ENCODE measurements at places on chromosomes 13 and 19.

DNA sequence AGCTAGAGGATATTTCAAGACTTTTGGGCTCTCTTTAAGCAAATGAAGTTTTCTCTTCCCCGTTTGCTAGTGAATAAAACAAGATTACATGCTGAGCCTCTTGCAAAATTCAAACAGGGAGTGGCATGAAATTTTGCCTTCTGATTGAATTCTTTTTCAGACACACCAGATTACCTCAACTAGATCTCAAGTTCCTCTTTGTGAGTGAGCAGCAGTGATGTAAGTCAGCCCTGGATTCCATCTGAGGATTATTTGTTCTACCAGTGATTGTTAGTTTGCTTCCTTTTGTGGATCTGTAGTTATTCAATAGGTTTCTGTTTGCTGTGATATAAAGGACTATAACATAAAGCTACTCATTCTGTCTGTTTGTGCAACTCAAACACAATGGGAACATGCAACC lies 407.7 kb downstream of the LMO7 start:
- DNase-seq = no peak

GRCh38 chr19:6219586-6220290 lies 60.0 kb downstream of the MLLT1 start:
- DNase-seq = no peak

DNA sequence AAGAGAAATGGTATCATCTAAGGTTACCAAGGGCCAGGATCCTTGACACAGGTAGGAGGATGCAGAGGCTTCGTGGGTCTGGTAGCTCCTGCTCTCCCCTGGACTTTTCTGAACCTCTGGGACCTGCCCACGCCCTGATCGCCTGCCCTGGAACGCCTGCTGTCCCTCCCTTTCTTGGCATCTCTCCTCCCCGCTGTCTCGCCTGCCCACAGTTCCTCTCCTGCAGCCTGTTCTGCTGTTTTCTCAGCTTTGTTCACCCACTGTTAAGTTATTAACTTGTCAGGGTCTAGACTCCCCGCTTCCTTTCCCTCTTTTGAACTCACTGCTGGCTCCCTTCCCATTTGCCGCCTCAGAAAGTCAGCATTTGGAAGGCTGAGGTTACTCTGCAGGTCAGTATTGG lies 19.8 kb downstream of the SERP2 start:
- DNase-seq = no peak

GRCh38 chr19:17625980-17626379 lies 62.2 kb downstream of the UNC13A start:
- no peak for DNase-seq
